ENCODE measurements at places on chromosomes 7 and 10.

DNA sequence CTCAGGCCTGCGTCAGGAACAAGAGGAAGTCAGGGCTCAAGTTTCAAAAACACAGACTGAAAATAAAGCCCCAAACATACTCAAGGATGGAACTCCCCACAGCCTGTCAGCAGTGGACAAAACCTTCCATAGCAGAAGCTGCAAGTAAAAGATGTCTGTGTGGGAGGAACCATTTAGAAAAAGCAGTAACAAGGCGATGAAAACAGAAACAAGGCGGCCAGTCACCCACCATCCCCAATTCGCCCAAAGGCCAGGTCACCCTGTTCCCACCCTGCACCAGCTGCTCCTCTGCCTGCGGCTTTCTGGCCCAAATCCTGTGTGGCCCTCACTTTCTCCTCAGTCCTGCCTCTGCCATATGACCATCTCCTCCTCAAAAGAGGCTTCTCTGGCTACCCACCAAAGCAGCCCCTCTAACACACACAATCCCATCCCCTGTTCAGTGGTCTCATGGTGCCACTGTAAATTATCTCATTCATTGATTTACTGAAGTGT is 27.8 kb downstream of the KCNMA1 start:
- DNase-seq = no peak

GRCh38 chr10:69957886-69958555 is 94.6 kb upstream of the MACROH2A2 start:
- DNase-seq = peak; percentile 86

GRCh38 chr10:86721232-86721631 is 35.2 kb upstream of the BMPR1A start:
- DNase-seq = no peak

GRCh38 chr7:155959894-155960293 is 147.6 kb upstream of the SHH start:
- no peak for DNase-seq
